ENCODE measurements at places on chromosomes 1 and 21. TPM values are rescaled to one million over a fixed set of nuclear protein-coding genes. Genes with fewer than 3 reads are reported as not detected.

Gene OR2AK2
- not detected for total RNA-seq

Gene KRTAP11-1
- not detected for total RNA-seq

Gene HTR6
- not detected for total RNA-seq

Gene ACOT11
- total RNA-seq: 0.93 TPM

Gene NR1I3
- not detected for total RNA-seq

Gene WDR26
- total RNA-seq: 88.5 TPM

Gene CHRM3
- total RNA-seq: 3.4 TPM

Data from glomerular endothelial cell (primary cell).